ENCODE measurements at places on chromosomes 12 and 14. TPM values are rescaled to one million over a fixed set of nuclear protein-coding genes. Genes with fewer than 3 reads are reported as not detected.

DNA sequence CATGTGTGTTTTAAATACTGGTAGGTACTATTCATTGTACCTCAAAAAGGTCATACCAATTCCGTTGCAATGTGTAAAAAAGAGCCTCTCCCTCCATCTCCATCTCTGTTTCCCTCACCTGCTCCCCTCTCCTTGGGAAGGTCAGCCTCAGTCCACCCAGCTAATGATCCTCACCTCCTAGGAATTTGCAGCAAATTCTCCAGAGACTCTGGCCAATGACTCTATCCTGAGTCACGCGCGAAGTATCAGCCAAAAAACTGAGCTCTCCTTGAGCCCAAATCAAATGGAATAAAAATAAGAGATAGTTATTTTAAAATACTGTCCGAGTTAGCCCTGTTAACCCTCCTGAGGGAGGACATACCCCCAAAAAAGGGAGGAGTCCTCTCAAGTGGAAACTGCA, 148.4 kb downstream of the DPF3 start:
- DNase-seq = no peak

DNA sequence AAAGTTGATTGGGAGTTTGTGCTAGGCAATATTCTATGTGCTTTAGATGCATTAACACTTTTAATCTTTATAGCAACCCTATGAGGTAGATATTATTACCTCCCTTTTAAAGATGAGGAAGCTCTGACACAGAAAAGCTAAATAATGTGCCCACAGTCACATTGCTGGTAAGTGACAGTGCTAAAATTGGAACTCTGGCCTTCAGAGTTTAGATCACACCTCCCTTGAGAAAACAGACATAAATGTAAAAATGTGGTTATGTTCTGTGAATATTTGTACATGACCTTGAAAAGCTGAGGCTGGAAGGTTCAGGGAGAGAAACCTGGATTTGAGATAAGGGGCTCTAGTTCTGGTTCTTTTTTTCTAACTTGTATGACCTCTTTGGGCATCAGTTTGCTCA, 1.9 kb downstream of the ABHD4 start:
- no peak for DNase-seq

GRCh38 chr12:559906-560455, 100.2 kb downstream of the B4GALNT3 start:
- no peak for DNase-seq

GRCh38 chr12:131074221-131075083, 120.7 kb downstream of the ADGRD1 start:
- DNase-seq = no peak

- no peak for DNase-seq
Observed at GRCh38 chr14:63428486-63428885, 109.8 kb upstream of the GPHB5 start.

DNA sequence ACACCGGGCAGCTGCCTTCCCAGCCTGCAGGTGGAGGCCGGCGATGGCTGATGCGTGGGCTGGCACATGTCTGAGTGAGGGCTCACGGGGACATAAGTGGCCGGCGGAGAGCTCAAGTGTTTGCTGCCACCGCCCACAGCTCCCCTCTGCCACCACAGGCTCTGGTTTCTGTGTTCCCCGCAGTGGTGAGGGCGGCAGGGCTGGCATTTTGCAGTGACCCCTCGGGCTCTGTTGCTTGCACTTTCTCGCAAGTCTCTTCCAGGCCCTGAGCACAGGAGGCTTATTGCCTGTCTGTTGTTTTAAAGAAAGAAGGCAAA, 271.0 kb upstream of the RTL1 start:
- DNase-seq = no peak

DNA sequence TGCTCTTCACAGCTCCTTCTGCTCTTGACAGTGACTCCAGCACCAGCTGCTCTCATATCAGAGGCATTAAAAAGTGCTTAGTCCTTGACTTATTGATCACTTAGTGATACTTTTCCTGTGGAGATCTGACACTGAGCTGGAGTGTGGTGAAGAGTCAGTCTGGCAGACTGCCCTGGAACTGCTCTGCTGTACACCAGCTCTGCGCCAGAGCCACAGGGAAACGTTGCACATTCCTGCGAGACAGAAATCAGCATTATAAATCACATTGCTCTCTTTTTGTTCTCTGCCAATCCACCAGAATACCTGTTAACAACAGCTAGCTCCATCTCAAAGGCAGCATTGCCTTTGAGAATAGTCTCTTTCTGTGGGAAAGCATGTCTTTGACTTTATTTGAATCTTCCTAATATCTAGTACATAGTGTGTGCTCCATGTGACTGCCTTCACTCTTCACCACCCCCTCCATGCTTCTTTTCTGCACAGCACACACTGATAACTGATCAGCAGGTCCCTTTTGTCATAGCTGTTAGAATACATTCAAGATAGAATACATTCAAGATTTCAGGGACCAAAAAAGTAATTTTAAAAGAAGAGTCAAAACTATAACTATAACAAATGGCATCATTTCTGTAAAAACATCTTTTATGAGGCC, 48.2 kb upstream of the VSX2 start:
- no peak for DNase-seq

DNA sequence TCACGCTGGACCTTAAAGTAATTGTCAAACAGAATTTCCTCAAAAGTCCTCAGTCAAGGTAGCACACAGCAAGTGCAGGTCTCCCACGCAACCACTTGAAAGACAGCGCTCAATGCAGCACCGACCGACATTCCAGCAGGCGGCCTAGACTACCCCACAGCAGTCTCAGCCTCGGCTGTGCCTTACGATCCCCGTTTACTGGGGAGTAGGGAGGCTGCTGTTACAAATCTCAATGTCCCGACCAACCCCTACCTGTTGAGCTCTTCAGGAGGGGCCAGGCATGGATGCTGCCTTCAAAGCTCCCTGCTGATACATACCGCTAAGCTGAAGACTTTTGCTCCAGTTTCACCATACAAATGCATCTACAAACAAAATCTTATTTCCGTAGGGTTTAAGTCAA, 21.8 kb downstream of the VPS37B start:
- DNase-seq = peak; percentile 47

DNA sequence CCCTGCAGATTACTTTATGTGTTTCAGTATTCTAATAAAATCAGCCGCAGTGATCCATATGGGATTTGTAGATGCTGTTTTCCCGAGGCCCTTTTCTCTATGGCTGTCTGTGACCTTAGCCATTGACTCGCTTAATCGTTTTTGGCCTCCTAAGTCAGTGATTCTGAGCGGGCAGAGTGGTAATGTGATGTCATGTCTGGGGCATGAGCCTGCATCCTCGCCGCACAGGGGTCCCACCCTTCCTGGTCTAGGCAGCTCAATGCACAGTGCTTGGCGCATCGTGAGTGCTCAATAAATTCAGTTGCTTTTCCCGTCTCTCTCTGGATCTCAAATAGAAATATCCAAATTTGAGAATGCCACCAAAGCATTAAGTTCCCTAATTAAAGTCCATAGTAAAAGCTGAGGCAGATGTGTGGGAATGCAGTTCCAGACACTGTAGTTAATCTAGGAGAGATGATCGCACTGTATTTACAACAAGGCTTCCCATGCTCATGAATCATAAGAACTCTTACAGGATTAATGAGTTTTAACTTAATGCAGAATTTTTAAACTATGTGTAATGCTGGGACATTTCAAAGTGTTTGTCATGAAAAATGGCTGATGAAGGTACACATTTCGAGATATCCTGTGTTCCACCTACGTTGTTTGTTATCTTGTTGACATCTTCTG, 29.3 kb downstream of the HMGA2 start:
- DNase-seq = no peak

GRCh38 chr14:80924365-80925103, 17.0 kb downstream of the CEP128 start:
- no peak for DNase-seq

- DNase-seq = no peak
Observed at GRCh38 chr14:102452302-102452701, 57.3 kb downstream of the ANKRD9 start.

ALDH1L2 gene
- 0.35 TPM for total RNA-seq

GZMH gene
- total RNA-seq = 34.7 TPM

FGF6 gene
- not detected for total RNA-seq

Measured in activated T-cell treated with anti-CD3 and anti-CD28 coated beads, Interleukin-2, amount 50 U/mL, for 4 hours (primary cell).